ENCODE measurements at places on chromosomes 6 and 20. TPM values are rescaled to one million over a fixed set of nuclear protein-coding genes. Genes with fewer than 3 reads are reported as not detected.

- peak; percentile 64 for DNase-seq
These were observed at the start of gene COL21A1 for GRCh38 chr6:56246881-56247653. COL21A1 (minus strand) TSS chr6:56247580; CDS start chr6:56182618, 64,962 bp downstream.

- DNase-seq: no peak
These were observed 698.8 kb downstream of the DHX35 start for GRCh38 chr20:39660965-39661364.

DNA sequence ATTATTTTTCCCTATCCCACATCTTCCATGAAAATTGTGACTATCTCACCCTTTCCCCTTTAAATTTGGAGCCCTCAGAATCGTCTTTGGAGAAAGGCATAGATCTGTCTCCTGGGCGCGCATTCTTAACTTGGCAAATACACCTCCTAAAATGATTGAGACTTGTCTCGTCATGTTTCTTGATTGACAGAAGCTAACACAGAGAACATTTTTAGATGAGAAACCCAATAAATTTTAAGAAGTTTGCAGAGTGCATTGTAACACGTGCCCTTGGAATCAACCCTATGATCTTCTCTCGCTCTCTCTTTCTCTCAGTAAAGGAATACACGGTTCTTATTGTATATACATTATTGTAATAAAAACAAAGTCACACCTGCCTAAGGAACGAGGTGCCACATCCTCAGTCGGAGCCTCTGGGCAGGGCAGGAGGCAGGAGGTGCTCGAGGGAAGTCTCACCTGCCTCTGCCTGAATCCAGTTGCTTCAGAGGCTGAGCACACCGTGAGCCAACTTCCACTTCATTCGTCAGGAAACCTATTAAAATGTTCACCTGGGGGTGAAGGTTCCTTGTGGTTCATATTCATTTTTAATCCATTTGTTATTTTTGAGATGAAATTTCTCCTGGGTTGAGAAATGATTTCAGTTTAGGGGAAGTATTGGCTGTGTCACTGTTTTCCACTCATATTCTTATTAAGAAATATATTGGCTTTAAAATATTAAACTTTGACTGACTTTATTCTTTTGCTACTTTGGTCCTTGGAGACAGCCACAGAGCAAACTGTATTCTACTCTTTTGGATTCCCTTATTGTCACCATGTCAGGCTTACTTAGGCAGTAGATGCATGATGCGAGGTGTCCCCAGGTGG is 90.5 kb upstream of the THBS2 start:
- no peak for DNase-seq

- DNase-seq: no peak
These were observed 198.6 kb upstream of the SIM1 start for GRCh38 chr6:100663219-100663863.

Gene SAMD3
- total RNA-seq: 0.19 TPM

Data from Right ventricle myocardium superior (tissue), 1 donor.